GM10248 (cell line): ENCODE measurements at places on chromosomes 4 and X.

- DNase-seq: no peak
These were observed 22.5 kb upstream of the JAKMIP1 start for GRCh38 chr4:6222761-6223292.

DNA sequence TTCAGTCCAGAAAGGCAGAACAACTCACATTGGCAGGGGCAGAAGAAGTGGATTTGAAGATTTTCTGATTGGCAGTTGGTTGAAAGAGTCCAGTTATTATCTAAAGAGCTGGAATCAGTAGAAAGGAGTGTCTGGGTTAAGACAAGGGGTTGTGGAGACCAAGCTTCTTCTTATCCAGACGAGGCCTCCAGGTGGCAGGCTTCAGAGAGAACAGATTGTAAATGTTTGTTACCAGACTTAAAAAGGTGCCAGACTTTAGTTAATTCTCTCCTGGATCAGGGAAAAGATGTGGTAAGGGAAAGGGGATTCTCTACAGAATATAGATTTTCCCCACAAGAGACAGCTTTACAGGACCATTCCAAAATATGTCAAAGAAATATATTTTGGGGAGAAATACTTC, 36.7 kb upstream of the TLR3 start:
- DNase-seq: no peak

GRCh38 chr4:183790661-183791060, 114.4 kb upstream of the STOX2 start:
- no peak for DNase-seq

DNA sequence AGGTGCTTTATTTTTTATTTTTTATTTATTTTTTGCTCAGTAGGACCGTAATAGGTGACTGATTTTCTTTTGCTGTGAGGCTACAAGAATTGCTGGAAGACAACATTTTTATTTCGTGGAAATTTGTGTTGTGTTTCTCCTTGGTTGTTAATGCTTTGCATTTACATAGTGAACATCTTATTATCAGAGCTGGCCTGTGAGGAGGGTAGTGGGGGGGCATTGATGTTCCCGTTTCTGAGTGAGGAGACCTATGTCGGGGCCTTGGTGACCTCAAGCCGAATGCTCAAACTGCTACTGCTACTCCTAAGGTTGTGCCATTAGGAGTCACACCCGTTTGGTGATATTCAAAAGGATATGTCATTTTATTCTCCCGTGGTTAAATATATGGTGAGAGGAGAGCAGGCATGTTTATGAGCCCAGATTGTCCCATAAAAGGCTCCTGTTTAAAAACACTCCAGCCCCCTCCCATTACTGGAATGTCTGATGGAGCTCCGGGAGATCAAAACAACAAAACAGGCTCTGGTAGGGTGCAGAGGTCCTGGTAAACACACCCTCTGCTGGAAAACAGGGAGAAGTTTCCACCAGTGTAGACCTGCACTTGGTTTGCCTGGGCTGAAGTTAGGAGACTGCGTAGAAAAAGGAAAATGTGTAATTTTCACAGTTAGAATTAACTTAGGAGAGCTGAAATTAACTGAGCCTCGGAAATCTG, 5.6 kb downstream of the PDGFRA start:
- no peak for DNase-seq

GRCh38 chr4:154376486-154376885, 115.1 kb downstream of the DCHS2 start:
- DNase-seq: no peak

- no peak for DNase-seq
These were observed 128.3 kb upstream of the EPHA5 start for GRCh38 chr4:65798498-65799127.

GRCh38 chrX:7706032-7706431, 136.9 kb upstream of the VCX start:
- no peak for DNase-seq

DNA sequence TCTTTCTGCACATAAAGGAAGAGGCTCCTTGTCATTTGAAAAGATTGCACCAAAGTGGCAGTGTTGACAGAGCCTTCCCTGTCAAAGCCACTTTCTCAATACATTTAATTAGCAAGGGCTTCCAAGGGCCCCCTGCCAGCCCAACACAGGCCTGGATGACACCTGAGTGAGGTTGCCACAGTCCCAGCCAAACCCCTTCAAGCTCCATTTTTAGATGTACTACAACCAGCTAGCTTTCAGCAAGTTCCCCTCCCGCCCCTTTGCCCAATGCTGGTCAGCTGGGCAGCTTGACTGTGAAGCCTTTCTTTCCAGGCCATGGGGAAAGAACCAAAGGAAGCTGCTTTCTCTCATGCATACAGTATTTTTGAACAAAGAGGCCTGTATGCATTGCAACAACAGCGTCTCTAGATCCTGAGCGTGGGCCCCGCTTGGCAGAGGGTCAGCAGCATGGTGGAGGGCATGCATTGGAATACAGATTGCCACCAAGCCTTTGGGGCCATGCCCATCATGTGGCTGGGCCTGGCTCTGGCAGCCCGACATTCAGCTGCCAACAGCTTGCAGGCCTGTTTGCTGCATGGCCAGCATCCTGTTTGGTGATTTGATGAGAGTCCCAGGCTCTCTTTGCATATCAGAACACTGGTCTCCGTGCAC, 261.1 kb upstream of the GATB start:
- DNase-seq: no peak

GRCh38 chr4:190017357-190018200, 9.5 kb downstream of the FRG2 start:
- peak; percentile 15 for DNase-seq

- DNase-seq: no peak
These were observed 26.4 kb upstream of the REPS2 start for GRCh38 chrX:16920075-16920474.

- DNase-seq: no peak
These were observed 63.7 kb upstream of the TLR2 start for GRCh38 chr4:153620352-153620751.

- DNase-seq: peak; percentile 56
These were observed 69.1 kb upstream of the UCP1 start for GRCh38 chr4:140637836-140638235.

- no peak for DNase-seq
These were observed 3.1 kb upstream of the TDO2 start for GRCh38 chr4:155900381-155900780.

DNA sequence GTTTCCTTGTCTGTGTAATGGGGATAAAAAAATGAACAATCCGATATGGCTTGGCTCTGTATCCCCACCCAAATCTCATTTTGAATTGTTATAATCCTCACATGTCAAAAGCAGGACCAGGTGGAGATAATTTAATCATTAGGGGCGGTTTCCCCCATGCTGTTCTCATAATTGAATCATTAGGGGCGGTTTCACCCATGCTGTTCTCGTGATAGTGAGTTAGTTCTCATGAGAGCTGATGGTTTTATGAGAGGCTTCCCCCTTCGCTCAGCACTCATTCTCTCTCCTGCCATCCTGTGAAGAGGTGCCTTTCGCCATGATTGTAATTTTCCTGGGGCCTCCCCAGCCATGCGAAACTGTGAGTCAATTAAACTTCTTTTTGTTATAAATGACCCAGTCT, 633.5 kb downstream of the RAPGEF2 start:
- DNase-seq: no peak

GRCh38 chr4:100803751-100804150, 285.9 kb upstream of the EMCN start:
- DNase-seq: no peak

DNA sequence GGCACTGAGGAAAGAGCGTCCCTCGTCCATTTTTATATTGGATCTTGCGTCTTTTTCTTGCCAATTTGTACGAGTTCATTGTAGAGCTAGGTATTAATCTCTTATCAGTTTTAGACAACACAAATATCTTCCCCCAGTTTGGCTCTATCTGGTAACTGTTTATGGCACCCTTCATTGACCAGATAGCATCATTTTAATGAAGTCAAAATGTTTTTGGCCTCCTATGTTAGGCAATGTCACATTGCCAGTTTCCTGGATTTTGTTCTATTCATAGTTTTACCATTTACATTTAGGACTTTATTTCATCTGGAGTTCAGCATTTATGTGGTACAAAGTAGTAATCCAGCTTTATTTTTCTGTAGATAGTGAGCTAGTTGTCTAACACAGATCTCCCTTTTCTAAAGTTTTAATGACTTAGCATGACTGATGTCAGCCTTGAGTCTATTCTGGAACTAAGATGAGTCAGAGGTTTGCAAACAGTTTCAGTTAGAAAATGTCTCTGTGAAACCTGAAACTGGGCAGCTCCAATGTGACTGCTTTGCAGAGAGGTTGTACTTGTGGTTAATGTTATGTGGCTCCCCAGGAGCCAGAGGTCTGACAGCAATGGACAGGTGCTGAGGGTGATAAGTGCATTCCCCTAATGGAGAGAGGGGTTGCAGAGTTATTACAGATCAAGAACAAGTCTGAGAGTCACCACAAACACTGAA, 5.3 kb upstream of the STBD1 start:
- peak; percentile 78 for DNase-seq

- DNase-seq: no peak
These were observed 14.2 kb downstream of the LRP2BP start for GRCh38 chr4:185381288-185382196.

GRCh38 chr4:42396752-42397634, at the start of gene SHISA3:
Gene SHISA3, plus strand, starts transcription at chr4:42397488. Its CDS starts 569 bp downstream, at chr4:42398057.
- DNase-seq: peak; percentile 46

- DNase-seq: no peak
These were observed 41.9 kb downstream of the CNOT6L start for GRCh38 chr4:77777135-77777807.

GRCh38 chr4:171378323-171378722, 434.9 kb upstream of the GALNTL6 start:
- no peak for DNase-seq

DNA sequence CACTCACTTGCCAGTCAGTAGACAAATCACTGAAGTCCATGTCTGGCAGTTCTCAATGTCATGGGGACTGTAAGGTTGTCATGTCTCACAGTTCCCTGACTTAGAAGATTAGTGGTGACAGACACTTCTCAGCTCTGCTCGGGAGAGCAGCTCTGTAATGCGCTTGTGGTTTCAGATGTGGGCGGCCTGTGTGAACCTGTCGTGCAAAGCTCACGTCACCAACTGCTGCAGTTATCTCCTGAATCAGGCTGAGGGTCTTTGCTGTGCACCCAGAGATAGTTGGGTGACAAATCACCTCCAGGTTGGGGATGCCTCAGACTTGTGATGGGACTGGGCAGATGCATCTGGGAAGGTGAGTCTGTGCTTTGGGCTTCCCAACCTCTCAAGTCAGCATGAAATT, at the start of gene IL9R:
Gene IL9R, plus strand, starts transcription at position 261 of the 400 bp plus-strand sequence. Its CDS starts 64 bp downstream, at position 325.
- DNase-seq: peak; percentile 58

- no peak for DNase-seq
These were observed 61.9 kb downstream of the COX18 start for GRCh38 chr4:73007526-73008100.

DNA sequence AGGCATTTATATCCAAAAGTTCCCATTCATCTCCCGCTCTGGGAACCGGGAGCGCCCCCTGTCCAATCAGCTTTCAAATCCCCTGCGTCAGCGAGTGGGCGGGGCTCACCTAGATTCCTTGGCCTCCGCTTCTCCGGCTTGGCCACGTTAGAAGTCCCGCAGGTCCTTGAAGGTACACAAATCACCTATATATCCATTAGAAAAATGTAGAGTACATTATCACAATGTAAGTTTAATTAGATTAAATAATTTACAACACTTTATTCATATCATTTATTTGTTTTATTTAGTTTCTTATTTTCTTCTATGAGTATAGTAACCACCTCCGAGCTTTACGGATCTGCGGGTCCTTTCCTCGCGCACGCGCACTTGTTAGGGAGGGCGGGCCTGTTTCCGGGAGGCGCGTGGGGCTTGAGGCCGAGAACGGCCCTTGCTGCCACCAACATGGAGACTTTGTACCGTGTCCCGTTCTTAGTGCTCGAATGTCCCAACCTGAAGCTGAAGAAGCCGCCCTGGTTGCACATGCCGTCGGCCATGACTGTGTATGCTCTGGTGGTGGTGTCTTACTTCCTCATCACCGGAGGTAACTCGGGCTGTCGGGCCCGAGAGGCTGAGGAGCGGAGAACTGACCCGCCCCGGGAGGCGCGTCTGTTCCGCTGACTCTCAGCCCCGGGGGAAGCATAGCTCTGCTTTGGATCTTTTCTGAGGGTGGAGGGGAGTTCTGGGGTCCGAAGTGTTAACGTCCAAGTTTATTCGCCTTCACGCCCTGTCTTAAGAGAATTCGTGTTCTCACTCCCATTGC, at the start of gene OSTC:
Gene OSTC, plus strand, starts transcription at position 388 of the 802 bp plus-strand sequence. Its CDS starts 57 bp downstream, at position 445.
- DNase-seq: peak; percentile 87

GRCh38 chr4:140995058-140995457, 138.2 kb downstream of the RNF150 start:
- no peak for DNase-seq

DNA sequence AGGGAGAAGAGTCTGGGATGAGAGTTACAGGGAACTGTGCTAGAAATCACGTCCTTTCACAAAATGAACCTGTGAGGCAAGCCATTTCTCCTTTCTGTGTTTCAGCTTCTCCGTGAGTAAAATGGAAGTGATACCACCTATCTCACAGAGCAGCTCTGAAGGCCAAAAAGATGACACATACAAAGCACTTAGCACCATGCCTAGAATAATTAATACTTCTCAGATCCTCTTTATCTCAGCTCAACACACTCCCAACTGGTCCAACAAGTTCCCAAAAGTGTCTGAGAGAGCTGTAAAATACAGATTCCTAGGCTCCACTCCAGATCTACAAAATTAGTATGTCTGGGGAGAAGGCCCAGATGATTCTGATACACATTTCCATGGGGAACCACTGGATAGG, 38.3 kb downstream of the LHFPL1 start:
- peak; percentile 22 for DNase-seq

GRCh38 chr4:32700838-32701237, 1980.7 kb downstream of the PCDH7 start:
- no peak for DNase-seq
